GDM1 (cell line): ENCODE measurements at places on chromosomes 1 and 21.

DNA sequence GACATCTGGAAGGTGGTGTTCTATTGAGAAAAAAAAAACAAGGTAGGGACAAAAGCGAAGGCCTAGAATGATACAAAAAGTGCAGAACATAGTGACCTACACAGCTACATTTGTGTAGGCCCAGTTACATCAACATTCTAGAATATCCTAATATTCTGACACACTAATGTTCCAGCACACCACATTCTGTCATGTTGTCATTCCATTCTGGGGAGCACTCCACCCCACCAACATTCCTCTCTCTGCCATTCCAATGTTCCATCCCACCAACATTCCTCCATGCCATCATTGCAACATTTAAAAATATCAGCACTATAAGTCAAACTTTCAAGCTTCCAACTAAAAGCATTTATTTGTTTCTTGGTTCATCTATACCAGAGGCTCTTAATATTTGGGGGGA lies 28.5 kb downstream of the COA7 start:
- DNase-seq: no peak

DNA sequence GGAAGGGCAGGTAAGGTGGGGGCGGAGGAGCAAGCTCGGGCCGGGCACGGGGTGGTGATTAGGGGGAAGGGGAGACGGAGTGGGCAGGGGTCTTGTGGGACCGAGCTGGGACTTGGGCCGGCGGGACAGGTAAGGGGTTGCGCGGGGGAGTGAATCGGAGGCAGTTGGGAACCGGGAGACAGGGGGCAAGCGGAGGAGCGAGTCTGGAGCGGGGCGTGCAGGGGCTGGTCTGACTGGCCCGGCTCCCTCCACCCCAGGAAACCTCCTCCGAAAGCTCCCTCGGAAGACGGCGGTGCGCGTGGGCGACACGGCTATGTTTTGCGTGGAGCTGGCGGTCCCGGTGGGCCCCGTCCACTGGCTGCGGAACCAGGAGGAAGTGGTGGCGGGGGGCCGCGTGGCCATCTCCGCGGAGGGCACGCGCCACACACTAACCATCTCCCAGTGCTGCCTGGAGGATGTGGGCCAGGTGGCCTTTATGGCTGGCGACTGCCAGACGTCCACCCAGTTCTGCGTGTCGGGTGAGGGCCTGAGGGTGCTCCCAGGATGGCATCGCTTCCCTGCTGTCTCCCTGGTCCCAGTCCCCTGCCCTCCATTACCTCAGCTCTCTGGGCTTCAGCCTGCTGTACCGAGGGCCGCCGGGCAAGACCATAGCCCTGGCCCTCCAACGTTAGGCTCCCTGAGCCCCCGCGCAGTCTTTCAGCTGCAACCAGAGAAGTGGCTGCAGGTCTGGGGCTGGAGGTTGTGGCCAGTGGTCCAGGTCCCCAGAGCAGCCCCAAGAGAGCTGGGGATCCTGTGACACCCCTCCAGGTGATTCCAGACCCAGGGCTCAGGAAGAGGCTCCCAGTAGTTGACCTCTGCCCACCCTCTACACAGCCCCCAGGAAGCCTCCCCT lies 6.3 kb downstream of the OBSCN start:
- DNase-seq: no peak

GRCh38 chr1:172751683-172752082 lies 92.8 kb downstream of the FASLG start:
- DNase-seq: no peak

DNA sequence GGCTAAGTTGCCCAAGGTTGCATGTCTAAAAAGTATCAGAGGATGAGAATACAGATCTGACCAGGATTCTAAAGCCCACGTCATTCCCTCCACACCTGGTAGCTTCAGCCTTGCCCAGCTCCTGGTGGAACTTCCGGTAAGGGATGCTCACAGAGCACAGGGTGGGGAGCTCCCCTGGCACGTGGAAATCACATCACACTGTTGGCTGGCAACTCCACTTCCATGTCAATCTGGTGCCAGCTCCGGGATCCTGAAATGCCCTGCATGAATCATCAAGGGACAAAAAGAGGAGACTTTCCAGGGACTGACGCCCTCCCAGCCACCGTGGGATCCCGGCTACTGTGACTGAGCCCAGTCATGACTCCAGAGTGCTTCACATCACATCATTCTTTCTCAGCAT lies 12.4 kb upstream of the BCAR3 start:
- DNase-seq: no peak

DNA sequence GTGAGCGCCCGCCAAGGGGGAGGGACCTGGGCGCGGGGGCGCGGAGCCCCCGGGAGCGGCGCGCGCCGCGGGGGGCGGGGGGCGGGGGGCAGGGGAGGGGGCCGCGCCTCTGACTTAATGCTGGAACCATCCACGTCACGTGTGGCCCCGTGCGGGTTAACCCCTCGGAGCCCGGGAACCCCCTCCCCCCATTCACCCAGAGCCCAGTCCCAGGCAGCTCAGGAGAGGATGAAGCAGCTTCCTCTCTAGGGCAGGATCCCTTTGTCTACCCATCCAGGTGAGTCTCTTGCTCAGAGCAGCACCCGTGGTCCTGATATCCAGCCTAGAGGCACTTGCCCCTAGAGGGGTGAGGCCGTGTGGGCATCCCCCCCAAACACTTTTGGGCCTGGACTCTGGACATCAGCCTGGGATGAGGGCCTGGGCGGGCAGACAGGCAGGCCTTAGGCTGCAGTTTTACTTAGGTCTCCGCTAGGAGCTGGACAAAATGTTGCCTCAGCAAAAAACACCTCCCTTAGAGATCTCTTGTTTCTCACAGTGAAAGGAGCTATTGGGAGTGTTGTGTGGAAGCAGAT lies at the start of gene ALX3:
TSS of gene ALX3 (minus strand) at position 2 of the 572 bp plus-strand sequence. CDS start 60 bp downstream, outside the sequence.
- DNase-seq: no peak

GRCh38 chr1:8539683-8540082 lies 221.8 kb downstream of the SLC45A1 start:
- DNase-seq: no peak

GRCh38 chr1:20992322-20993056 lies 184.2 kb downstream of the EIF4G3 start:
- DNase-seq: no peak

- DNase-seq: peak; percentile 86
These were observed 7.4 kb upstream of the MPL start for GRCh38 chr1:43329995-43330751.

DNA sequence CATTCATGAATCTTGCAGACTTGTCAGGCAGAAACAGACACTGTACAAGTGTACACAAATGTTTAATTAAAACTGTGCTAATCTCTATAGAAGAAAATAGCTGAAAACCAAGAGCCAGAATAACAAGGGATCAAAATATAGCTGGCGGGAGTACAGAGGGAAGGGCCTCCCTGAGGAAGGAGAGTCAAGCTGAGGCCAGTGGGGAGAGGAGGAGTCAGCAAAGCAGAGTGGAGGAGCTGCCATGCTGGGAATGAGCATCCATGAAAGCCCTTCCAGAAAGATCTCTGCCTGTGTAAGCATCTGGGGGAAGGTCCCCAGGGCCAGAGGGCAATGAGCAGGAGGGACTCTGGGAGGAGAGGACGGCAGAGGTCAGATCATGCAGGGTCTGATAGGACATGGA lies 15.1 kb downstream of the SLAMF8 start:
- DNase-seq: no peak

GRCh38 chr1:184513421-184513820 lies 126.6 kb downstream of the C1orf21 start:
- DNase-seq: no peak

GRCh38 chr21:41929248-41929647 lies 24.6 kb downstream of the C2CD2 start:
- no peak for DNase-seq

GRCh38 chr1:157107702-157108101 lies 8.1 kb upstream of the ETV3L start:
- no peak for DNase-seq

- DNase-seq: no peak
These were observed 288.8 kb downstream of the LTN1 start for GRCh38 chr21:28703861-28704260.

DNA sequence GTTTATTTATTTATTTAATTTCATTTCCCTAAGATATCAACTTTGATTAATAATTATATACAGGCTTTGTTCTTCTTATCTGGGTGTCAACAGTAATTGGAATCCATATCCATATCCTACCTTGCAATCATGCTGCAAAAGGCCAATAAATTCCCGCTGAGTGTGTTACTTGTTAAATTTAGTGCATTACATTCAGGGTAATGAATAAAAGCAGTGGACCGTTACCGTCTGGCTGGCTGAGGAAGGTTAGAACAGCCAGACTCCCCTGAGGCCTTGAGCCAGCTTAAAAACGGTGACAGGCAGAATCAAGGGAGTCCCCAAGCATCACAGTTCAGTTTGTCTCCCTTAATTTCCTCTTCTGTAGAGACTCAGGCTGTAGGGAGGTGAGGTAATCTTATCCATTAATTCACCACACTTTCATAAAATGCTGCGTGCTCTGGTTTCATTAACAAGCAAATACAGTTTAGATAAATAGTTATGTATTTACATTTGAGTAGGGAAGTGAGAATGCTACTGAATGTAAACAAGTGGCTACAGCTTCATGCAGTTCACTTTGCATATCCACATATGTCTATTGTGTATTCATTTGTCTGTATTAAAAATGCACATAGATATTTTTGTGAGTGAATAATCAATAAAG lies 888.2 kb upstream of the CXADR start:
- no peak for DNase-seq

- no peak for DNase-seq
These were observed at the start of gene PDE9A for GRCh38 chr21:42653231-42654061. Gene PDE9A, plus strand, starts transcription at chr21:42653621. Its CDS starts 194 bp downstream, at chr21:42653815.

- DNase-seq: no peak
These were observed 9.5 kb upstream of the PARP1 start for GRCh38 chr1:226417350-226417749.

GRCh38 chr1:214463596-214463995 lies 87.8 kb downstream of the PTPN14 start:
- DNase-seq: no peak

DNA sequence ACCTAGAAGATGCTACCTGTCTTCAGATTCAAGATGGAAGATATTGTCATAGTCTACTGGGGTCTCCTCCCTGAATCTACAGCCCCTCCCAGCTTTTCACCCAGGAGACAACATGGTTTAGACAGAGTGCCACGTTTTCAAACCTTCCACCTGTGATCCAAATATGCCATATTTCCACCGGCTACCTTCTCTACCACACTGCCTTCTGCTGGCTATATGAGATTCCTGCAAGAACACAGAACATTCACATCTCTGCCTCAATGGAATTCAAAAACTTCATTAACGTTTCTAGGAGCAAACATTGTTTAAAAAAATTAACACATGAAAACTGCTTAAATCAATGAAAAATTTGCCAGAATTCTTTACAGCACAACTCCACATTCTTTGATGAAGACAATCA lies 12.9 kb upstream of the LELP1 start:
- DNase-seq: no peak

GRCh38 chr21:31358158-31358557 lies 14.1 kb upstream of the TIAM1 start:
- no peak for DNase-seq

- no peak for DNase-seq
These were observed 179.1 kb downstream of the PSMG1 start for GRCh38 chr21:39003982-39004633.

DNA sequence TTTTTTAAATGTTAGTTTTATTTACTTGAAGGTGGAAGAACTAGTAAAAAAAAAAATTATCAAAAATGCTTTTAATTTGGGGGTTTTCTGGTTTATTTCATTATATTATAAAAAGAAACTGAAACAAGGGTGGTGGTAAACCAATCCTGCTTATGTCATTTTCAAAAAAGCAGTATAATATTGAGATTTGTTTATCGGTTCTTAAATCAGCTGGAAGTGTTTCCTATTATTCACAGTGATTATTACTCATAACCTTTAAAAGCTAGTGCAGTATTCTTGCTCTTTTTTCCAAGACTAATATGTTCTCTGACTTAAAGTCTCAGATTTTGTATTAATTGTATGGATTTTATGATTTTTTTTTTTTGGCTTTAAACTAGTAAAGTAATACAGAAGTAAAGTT lies 5.4 kb upstream of the LRRC40 start:
- DNase-seq: no peak

GRCh38 chr1:247453245-247453644 lies 4.7 kb downstream of the OR2B11 start:
- DNase-seq: no peak

- DNase-seq: no peak
These were observed 53.4 kb downstream of the GALNT2 start for GRCh38 chr1:230120289-230120920.

DNA sequence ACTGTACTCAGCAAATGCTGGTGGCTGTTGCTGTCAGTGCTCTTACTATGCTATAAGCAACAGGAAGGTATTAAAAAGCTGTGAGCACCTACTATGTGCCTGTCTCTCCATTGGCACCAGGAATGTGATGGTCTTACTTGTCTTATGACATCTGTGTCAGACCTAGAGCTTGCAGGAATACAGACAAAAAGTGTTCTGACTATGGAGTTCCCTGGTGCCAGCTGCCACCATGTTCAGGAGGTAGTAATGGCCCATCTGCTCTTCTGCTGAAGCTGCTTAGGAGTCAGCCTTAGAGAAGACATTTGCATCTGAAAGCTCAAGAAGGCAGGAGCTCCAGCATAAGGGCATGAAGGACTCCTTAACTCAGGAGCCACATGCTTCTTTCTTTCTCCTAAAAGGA lies 52.3 kb downstream of the MAB21L3 start:
- DNase-seq: no peak
